ENCODE measurements at places on chromosomes 1 and 21.

- no peak for DNase-seq
These were observed 278.2 kb downstream of the USP25 start for GRCh38 chr21:16007943-16008342.

GRCh38 chr1:72281144-72281543 lies 1.2 kb downstream of the NEGR1 start:
- DNase-seq: no peak

DNA sequence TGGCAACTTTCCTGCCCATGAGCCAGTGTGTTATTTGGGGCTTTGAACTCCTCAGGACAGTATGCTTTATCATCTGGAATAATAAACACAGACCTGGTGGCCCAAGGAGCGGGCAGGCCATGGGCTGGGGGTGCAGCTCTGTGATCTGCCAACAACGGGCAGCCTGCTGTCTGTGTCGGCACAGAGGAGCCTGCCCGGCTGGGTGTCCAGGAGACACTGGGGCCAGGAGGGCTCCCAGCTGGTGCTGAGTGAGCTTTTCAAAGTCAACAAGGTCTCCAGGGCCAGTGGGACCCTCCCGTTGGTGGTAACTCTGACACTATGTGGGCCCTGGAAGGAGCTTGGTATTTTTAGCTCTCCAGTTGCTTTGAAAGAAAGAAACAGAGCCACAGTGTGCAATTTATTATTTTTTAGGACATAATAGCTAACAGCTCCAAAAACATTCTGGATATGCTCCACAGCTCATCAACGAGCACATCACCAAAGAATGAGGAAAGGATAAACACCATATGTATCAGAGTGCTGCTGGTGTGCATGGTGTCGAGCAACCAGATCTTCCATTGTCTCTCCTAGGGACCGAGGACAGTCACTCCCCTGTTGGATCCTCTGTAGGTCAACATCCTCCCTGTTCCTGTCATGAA lies 488.7 kb upstream of the USP24 start:
- no peak for DNase-seq

GRCh38 chr1:226987623-226988333 lies 47.7 kb downstream of the COQ8A start:
- no peak for DNase-seq

DNA sequence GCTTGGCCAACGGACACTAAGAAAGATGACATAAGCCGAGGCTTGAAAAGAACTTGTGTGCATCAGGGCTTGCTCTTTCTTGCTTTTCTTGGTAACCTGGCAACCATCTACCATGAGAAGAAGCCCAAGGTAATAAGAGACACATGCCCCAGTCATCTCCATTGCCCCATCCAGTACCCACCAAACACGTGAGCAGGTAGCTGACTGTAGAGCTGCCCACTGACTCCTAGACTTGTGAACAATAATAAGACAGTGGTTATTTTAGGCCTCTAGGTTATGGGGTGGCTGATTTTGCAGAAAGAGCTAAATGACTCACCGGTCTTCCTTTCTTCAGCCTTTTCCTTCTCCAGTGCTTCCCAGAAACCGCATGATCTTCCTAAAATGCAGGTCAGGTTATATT lies 105.0 kb upstream of the JUN start:
- no peak for DNase-seq

GRCh38 chr1:37143800-37144199 lies 109.5 kb upstream of the GRIK3 start:
- no peak for DNase-seq

GRCh38 chr1:1918901-1919303 lies at the start of gene TMEM52:
TSS of gene TMEM52 (minus strand) at chr1:1919279. CDS start at chr1:1919265, 14 bp downstream.
- DNase-seq: no peak

- no peak for DNase-seq
These were observed 19.2 kb downstream of the CLDN19 start for GRCh38 chr1:42720868-42721267.

Data from tibial nerve (tissue), 4 donors.